HFFc6 (cell line): ENCODE measurements at places on chromosomes 5 and 9. TPM values are rescaled to one million over a fixed set of nuclear protein-coding genes. Genes with fewer than 3 reads are reported as not detected.
A peak's percentile ranks its signal among the peaks of the same experiment; 100 is the strongest.

Gene OTP
- total RNA-seq = not detected in 3 replicates

Gene PCDHGA5
- total RNA-seq = 0.99 to 1.3 TPM (median 1.0 TPM) in 3 replicates

GRCh38 chr5:180119903-180120236 is 48.3 kb upstream of the RNF130 start:
- H3K4me1 ChIP-seq = no peaks in the 10 kb centered on the region
- H3K4me3 ChIP-seq = no peak overlapping the region
- H3K36me3 ChIP-seq = peaks cover 12% of the 10 kb centered on the region; the same call in 1 of the 2 replicates
- H3K27me3 ChIP-seq = peaks cover 4% of the 10 kb centered on the region

GRCh38 chr9:121048618-121049017 is 1.5 kb downstream of the C5 start:
- H3K27ac ChIP-seq = no peak overlapping the region
- H3K4me3 ChIP-seq = no peak overlapping the region
- peaks cover 10% of the 10 kb centered on the region for H3K4me1 ChIP-seq
- no peak for DNase-seq

DNA sequence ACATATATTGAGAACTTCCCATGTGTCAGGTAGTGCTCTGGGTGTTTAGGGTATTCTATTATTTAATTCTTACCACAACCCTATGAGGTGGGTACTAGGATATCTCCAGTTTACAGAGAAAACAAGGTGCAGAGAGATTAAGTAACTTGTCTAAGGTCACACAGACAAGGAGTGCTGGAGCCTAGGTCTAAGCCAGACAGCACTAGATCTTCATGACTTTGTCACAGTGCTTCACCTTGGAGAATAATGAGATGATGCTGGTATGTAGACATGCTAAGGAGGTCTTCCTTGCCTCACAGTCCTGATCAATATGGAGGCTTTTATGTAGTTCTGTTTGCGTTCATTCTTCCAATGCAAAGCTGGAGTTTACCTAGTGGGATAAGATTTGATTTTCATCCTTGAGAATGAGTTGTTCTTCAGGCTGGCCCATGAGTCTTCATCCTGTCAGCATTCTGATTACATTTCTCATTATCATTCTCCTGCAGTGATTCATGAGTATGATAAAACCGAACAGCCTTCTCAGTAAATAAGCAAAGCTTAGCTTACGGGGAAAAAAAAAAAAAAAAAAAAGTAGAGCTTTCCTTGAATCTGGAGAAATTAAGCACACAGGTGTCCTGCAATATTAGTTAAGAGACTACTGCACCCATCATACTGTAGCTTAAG is 176.3 kb downstream of the C9orf152 start:
- no peaks in the 10 kb centered on the region; the same call in 1 of the 2 replicates for H3K27me3 ChIP-seq
- H3K4me3 ChIP-seq = peak overlapping the region; percentile 67
- peak overlapping the region; percentile 86 for H3K27ac ChIP-seq
- H3K36me3 ChIP-seq = no peaks in the 10 kb centered on the region; the same call in 1 of the 2 replicates
- peak; percentile 92 for DNase-seq

Gene PTBP3
- total RNA-seq = 24.0 to 42.4 TPM (median 38.7 TPM) in 3 replicates

Gene MORN5
- not detected in 3 replicates for total RNA-seq

DNA sequence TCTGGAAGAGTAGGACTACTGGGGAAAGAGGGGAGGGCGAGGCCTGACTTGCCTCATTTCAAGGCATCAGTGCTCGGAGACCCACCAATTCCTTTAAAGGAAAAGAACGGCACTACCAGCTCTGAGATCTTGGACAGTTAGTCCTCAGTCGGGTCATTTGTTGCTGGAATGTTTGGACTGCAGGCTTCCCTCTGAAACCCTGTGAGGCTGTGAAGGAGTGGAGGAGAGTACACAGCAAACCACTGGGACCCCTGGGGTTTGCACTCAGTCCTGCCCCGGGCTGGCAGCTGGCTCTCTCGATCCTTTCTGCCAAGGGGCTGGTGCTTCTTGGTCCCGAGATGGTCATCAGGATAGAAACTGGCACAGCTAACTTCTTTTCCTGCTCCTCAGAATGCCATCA is 194.5 kb downstream of the TRIO start:
- peaks cover 34% of the 10 kb centered on the region for H3K27me3 ChIP-seq
- H3K4me3 ChIP-seq = no peak overlapping the region
- H3K36me3 ChIP-seq = peaks cover 56% of the 10 kb centered on the region

Gene HSPA4
- total RNA-seq = 170 to 220 TPM (median 208 TPM) in 3 replicates

Gene PCDHA12
- 0.26 TPM in 1 of 3 replicates, not detected in the others for total RNA-seq

Gene KIF24
- 1.2 and 2.6 TPM in 2 replicates for total RNA-seq

DNA sequence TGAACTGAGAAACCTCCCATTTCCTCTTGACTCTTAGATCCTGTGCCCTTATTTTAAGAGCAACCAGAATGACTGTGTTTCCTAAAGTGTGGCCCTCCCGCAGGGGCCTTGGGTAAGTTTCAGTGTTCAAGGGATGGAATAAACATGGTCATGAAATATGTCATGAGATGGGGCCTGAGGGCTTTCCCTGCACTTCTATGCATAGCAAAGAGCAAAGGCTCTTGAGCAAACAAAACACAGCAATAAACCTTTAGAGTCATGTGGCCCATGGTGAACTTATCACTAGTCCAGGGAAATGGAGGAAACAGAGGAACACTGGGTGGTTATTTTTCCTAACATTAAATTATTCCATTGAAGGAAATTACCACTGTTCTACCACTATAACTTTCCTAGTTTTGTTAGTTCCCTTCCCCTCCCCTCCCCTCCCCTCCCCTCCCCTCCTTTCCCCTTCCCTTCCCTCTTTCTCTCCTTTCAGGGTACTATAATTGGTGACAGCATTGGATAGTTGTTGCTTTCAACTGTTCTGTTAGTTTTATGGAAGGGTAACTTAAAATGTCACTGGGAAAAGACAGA is 72.4 kb downstream of the CTSL start:
- H3K27me3 ChIP-seq = peaks cover 13% of the 10 kb centered on the region
- H3K4me1 ChIP-seq = peaks cover 8% of the 10 kb centered on the region
- no peak for DNase-seq
- H3K36me3 ChIP-seq = no peaks in the 10 kb centered on the region
- H3K27ac ChIP-seq = no peak overlapping the region

Gene SLC34A3
- not detected in 3 replicates for total RNA-seq

Gene SPINK7
- not detected in 3 replicates for total RNA-seq

GRCh38 chr5:124053340-124053739 is 541.4 kb downstream of the CSNK1G3 start:
- H3K4me3 ChIP-seq = no peak overlapping the region
- H3K4me1 ChIP-seq = no peaks in the 10 kb centered on the region
- H3K36me3 ChIP-seq = no peaks in the 10 kb centered on the region
- no peak for DNase-seq

Gene FOXD1
- 39.9 to 53.5 TPM (median 45.1 TPM) in 3 replicates for total RNA-seq

Gene CDC20B
- 0.12 TPM in 2 of 3 replicates, not detected in the other for total RNA-seq

DNA sequence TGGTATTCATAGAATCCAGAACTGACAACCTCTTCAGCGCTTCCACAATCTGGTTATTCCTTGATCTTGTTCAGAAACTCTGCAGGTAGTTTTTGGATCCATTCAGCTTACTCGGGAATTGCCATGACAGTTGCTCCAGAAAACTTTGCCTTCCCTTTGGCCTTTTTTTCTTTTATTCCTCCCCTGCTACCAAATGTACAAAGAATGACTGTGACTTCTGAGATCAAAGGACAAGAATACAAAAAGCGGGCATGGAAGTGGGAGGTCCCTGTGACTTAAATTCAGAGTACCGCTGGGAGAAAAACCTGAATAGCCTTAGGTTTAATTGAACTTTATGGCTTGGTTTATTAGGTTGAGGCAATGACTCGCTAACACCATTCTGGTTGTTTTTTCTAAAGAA is 59.5 kb downstream of the ADGRV1 start:
- H3K36me3 ChIP-seq = no peaks in the 10 kb centered on the region
- H3K4me3 ChIP-seq = no peak overlapping the region
- DNase-seq = no peak

- H3K27me3 ChIP-seq = no peaks in the 10 kb centered on the region; the same call in none of the 2 replicates
- peaks cover 41% of the 10 kb centered on the region for H3K36me3 ChIP-seq
- H3K4me3 ChIP-seq = no peak overlapping the region
- no peak for DNase-seq
- H3K27ac ChIP-seq = peak overlapping the region; percentile 1; the same call in 1 of the 2 replicates
Observed at GRCh38 chr9:35741740-35742139, 7.3 kb downstream of the GBA2 start.

DNA sequence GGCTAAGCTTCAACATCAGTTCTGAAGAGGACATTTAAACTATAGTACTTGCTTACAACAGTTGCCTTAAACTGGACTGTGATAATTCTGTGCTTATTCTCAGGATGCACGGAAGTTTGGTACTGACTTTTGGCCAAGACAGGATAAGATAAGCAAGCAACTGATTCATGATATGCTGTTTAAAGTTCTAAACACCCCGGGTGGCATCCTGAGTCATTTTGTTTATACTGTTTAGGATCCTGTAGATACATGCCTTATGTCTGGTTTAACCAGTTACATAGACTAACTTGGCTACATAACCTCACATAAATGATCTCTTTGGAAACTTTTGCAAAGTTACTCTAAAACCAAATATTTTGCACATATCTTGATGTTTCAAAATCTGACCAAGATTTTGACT is 95.9 kb downstream of the CDH9 start:
- H3K4me1 ChIP-seq = no peaks in the 10 kb centered on the region
- H3K36me3 ChIP-seq = no peaks in the 10 kb centered on the region
- no peak overlapping the region for H3K4me3 ChIP-seq
- DNase-seq = no peak
- H3K27me3 ChIP-seq = no peaks in the 10 kb centered on the region
- H3K27ac ChIP-seq = no peak overlapping the region

DNA sequence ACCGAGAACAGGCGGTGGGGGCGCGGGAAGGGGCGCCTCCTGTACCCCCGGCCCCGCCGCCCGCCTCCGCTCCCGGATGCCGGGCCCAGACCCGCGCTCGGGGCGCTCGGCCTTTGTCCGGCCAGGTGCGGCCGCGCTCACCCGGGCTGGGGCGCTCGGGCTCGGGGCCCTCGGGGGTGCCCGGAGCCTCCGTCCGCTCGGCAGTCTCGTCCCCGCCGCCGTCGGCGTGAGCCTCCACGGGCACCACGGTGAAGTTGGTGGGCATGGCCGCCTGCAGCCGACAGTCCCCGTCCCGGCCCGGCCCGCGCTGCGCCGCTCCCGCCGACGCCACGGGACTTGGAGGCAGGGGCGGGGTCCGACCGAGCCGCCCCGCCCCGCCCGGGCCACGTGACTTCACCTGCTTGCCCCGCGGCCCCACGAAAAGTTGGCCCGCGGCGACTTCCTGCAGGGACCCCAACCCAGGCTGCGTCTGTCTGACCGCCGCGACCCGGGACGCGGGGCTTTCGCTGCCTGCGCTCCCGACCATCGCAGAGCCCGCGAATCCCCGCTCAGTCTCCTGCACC is at the start of gene SLC12A7:
SLC12A7 (minus strand) TSS at position 337 of the 563 bp plus-strand sequence; CDS start at position 265, 72 bp downstream.
- peak within 1 kb of the TSS; percentile 84 for H3K4me3 ChIP-seq
- no peak for DNase-seq
- H3K27ac ChIP-seq = no peak within 1 kb of the TSS
- H3K4me1 ChIP-seq = no peaks in the 10 kb centered on the region
- H3K27me3 ChIP-seq = peaks cover 23% of the 10 kb centered on the region
- H3K36me3 ChIP-seq = no peaks in the 10 kb centered on the region

Gene ST8SIA4
- not detected in 3 replicates for total RNA-seq

Gene NADK2
- 15.6 and 19.4 TPM in 2 replicates for total RNA-seq

DNA sequence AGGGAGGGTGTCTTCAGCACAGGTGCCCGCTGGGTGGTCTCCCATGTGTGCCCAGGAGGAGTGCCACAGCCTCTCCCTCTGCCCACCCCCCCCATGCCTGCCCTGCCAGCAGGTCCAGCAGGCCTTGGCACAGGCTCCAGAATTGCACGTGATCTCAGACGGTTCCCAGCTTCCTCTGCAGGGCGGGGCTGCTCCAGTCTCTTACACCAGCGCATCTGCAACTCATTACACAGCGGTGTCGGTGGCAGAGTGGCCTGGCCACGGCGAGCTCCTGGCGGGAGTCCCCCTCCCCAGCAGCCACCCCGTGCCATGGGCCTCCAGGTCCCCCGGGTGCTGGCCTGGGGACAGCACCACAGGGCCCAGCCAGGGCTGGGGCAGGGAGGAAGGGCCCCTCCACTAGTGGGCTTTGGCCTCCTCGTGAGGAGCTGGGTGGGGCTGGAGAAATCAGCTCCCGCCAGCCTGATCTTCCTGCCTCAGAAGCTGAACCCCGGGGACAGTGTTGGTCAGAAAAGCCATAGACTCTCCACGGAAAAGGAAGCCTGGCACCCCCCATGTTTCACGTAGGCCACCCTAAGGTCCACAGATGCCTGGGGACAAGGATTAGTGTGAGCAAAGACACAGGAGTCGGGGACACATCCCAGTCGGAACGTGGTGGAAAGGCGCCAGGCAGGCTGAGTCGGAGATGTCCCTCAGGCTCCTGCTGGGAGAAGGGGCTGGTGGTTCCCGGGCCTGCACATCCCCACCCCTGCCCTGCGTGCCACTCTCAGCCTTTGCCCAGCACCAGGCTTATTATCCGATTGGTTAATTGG is 40.2 kb downstream of the RXRA start:
- H3K4me3 ChIP-seq = peak overlapping the region; percentile 42
- peaks cover 2% of the 10 kb centered on the region; the same call in 1 of the 2 replicates for H3K27me3 ChIP-seq
- H3K27ac ChIP-seq = peak overlapping the region; percentile 90

Gene AJM1
- total RNA-seq = 4.9 to 8.0 TPM (median 7.8 TPM) in 3 replicates

DNA sequence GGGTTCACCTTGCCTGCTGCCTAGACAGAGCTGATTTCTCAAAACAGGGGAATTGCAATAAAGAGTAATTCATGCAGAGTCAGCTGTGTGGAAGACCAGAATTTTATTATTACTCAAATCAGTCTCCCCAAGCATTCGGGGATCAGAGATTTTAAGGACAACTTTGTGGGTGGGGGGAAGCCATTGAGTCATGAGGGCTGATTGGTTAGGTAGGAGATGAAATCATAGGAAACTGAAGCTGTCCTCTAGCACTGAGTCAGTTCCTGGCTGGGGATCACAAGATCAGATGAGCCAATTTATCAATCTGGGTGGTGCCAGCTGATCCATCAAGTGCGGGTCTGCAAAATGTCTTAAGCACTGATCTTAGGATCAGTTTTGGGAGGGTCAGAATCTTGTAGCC is 159.1 kb upstream of the MAP1B start:
- no peak overlapping the region for H3K4me3 ChIP-seq
- peaks cover 41% of the 10 kb centered on the region for H3K27me3 ChIP-seq
- H3K4me1 ChIP-seq = no peaks in the 10 kb centered on the region
- no peak overlapping the region for H3K27ac ChIP-seq
